ENCODE measurements at places on chromosomes 16 and 17.

GRCh38 chr17:80687839-80688238, 143.2 kb downstream of the RPTOR start:
- DNase-seq, result no peak

DNA sequence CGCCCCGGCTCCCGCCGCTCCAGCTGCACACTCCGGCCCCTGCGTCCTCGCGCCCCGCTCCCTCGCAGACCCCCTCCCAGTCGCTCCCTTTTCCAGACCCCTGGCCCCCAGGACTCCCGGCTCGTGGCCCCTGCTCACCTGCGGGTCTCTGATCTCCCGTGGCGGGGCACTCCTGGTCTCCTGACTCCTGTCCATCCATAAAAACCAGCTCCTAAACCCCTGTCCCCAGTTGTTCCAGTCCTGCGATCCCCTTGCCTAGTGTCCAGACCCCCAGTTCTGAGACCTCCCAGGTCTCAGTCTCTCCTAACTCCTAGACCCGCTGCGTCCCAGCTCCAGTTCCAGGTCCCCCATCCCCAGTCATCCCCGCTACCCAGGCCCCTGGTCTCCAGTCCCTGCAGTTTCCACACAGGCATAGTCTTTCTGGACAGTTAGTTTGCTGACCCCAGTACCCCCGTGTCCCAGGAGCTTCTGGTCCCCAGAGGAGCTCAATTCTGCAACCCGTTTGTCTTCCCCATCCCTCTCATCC, 379 bp downstream of the SNX29 start:
- no peak for DNase-seq

DNA sequence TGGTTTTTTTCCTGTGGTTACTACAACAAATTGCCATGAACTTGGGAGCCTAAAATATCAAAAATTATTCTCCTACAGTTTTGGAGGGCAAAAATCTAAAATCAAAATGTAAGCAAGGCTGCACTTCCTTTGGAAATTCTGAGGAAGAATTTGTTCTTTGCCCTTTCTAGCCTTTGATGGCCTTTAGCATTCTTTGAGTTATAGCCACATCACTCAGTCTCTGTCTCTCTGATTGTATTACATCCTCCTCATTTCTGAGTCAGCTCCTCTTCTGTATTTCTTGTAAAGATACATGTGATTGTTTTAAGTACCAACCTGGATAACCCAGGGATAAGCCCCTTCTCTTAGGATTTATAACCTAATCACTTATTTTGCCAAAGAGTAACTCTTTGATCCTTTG, 282.0 kb downstream of the BCAS3 start:
- DNase-seq, result no peak

DNA sequence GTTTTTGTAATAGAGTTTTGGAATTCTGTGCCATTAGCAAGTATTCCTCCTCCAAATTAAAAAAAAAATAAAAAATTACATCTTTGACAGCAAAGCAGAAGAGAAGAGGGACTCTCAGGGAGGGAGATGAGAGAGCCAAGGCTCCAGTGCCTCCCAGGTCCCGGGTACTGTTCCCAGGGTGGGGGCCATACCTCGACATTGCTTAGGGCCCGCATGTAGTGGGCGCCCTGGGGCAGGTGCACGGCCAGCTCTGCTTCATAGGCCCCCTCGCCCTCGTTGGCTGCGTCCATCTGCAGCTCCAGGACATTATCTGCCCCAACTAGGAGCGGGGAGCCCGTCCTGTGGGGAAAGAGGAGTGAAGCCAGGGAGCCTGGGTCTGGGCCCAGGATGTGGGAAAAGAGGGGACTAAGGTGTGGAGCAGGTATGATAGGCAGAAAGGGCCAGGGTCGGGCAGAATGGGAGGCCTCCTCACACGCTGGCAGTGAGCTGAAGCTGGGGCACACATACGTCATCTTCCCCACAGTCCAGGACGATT, 11.2 kb downstream of the ITGA2B start:
- DNase-seq, result no peak

DNA sequence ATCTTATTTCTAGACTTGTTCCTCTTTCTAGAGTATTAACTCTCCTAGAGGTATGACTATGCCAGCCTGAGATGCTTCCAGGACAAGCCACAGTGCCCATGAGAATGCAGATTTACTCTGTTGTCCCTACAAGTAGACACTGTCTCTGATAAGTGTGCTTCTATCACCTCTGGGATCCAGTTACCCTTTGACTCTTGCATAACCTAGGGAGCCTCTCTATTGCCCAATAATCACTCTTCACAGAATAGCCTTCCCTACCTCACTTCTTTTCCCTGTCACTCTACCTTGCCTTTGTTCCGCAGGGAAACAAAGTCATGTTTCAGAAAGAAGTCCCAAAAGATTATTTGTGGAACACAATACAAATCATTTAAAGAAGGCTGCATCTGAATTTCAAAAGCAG, 1.6 kb upstream of the KRT34 start:
- DNase-seq, result no peak

DNA sequence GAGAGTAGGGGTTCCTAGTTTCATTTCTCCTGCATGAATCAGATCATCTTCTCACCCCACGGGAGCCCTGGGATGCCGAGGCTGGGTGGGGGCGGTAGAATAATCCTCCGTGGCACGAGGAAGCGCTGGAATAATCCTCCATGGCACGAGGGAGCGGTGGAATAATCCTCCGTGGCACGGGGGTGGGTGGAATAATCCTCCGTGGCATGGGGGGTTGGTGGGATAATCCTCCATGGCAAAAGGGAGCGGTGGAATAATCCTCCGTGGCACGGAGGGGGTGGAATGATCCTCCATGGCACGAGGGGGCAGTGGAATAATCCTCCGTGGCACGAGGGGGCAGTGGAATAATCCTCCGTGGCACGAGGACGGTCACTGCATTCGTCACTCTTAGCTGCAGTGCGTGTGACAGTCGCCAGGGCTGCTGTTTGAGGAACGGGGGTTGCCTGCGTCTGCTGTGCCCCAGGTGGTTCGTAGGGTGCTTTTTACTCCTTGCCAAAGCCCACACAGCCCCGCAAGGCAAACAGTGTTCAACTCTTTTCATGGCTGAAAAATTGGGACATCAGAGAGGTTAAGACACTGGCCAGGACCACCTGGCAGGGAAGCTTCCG, 152.5 kb downstream of the BANP start:
- DNase-seq, result no peak

- no peak for DNase-seq
These were observed 178.7 kb downstream of the SEC14L1 start for GRCh38 chr17:77319211-77320043.

- no peak for DNase-seq
These were observed 133.7 kb downstream of the USP31 start for GRCh38 chr16:23015580-23015979.

GRCh38 chr17:65780111-65780510, 218.7 kb upstream of the AXIN2 start:
- no peak for DNase-seq

DNA sequence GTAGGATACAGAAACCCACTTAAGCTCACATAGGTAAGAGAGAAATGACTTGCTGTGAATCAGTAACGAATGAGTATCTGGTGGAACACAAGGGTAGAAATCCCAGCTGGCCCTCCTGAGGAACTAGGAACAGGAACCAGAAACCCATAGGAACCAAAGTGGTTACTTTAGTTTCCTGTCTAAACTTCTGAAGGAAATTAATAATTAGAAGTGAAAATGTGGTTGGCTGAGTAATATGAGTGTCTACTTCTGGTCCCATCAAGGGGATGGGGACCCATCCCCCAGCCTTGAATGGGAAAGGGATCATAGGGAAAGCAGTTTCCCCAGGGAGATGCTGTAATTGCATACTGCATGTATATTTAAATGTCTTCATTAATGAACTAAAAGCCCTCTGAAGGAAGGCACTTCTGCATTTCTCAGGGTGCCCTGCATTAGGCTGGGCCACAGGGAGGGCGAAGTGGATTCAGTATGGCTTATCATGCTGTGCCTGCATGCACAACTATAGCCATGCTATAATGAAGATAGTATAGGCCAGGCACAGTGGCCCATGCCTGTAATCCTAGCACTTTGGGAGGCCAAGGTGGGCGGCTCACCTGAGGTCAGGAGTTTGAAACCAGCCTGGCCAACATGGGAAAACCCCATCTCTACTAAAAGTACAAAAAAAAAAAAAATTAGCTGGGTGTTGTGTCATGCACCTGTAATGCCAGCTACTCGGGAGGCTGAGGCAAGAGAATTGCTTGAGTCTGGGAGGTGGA, 45.6 kb downstream of the CYB5B start:
- DNase-seq, result no peak

GRCh38 chr16:10641953-10642949, 52.5 kb downstream of the TEKT5 start:
- DNase-seq, result no peak

DNA sequence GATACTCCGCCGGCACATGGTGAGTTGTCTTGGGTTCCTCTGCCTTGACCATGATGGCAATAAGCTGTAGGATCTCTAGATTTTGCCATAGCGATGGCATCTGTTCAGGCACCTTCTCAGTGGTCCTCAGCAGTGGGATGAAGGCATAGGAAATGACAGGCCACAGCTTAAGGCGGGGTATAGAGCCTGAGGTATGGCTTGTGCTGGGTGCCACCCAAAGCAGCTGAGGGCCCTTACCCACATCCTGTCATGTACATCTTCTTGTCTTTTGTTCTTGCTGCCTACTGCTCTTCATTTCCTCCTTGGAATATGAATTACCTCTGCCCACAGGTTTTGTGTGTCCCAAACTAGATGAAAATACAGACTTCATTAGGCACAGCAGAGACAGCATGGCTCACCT, 29.5 kb downstream of the KAT7 start:
- no peak for DNase-seq

DNA sequence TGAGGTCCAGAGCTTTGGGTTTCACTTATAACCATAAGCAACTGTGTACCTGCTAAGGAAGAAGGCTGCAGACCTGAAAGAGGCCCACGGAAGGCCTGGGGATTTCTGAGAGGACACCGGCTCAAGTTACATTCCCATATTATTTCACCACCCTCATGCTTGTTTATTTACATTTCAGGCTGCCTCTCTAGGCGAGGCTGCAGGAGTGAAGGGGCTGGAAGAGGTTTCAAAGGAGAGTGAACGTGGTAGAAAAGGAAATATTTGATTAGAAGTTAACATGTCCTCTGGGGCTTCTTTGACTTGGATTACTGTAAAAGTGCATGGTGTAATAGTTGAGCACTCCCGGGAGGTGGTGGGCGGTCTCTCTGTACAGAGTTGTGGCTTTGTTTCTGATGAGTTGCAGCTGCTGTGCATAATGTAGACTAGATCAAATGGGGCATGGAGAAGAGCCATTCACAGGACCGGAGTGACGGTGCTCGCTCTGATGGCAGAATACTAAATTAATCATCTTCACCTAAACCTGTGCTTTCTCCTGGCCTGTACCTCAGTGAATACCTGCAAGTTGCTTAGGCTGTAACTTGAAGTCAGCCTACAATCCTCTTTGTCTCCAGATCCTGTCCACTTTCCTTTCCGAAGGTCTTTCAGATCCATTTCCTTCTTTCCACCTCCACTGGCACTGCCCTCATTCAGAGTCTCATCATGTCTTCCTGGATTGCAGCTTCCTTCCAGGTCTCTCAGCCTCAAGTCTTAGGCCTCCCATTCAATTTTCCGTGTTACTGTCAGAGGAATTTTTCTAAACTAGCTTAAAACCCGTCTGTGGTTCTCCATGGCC, 1.9 kb upstream of the CPD start:
- DNase-seq, result peak; percentile 75

GRCh38 chr16:89035669-89036570, 57.7 kb upstream of the ACSF3 start:
- DNase-seq, result no peak

DNA sequence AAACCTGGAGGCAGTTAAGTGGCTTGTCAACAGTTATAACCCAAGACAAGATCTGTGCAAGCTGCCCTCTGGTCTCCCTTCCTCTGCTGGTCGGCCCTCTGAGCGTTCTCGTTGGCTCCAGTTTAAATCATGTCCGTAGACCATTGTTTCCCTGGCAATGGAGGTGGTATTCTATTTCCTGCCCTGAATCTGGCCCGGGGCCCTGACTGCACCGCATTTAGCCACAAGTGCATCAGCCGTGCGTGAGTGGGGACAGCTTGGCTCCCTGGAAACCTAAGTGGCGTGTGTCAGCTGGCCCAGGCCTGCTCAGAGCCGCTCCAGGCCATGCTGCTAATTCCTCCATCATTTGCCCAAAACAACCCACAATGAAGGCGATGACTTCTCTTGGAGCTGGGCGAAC, 15.0 kb upstream of the MYLK3 start:
- DNase-seq, result no peak

GRCh38 chr16:85557083-85557970, 55.8 kb upstream of the GSE1 start:
- DNase-seq, result no peak

DNA sequence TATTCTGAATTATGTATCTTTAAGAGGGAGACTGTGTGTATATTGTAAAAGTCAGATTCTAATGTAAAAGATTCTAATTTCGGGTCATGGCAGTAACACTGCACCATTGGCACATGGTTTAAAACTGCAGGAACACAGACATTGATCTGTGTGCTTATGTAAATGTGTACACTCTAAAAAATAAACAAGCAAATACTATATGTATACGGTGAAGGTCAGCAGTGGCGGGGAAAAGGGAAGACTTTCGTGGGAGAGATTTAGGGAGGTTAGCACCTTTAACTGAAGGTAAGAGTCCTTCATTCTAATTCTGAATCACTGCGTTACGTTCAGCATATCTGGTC, 157.8 kb upstream of the FAM20A start:
- DNase-seq, result no peak

- DNase-seq, result no peak
These were observed 1.7 kb downstream of the CAPNS2 start for GRCh38 chr16:55568207-55568606.

DNA sequence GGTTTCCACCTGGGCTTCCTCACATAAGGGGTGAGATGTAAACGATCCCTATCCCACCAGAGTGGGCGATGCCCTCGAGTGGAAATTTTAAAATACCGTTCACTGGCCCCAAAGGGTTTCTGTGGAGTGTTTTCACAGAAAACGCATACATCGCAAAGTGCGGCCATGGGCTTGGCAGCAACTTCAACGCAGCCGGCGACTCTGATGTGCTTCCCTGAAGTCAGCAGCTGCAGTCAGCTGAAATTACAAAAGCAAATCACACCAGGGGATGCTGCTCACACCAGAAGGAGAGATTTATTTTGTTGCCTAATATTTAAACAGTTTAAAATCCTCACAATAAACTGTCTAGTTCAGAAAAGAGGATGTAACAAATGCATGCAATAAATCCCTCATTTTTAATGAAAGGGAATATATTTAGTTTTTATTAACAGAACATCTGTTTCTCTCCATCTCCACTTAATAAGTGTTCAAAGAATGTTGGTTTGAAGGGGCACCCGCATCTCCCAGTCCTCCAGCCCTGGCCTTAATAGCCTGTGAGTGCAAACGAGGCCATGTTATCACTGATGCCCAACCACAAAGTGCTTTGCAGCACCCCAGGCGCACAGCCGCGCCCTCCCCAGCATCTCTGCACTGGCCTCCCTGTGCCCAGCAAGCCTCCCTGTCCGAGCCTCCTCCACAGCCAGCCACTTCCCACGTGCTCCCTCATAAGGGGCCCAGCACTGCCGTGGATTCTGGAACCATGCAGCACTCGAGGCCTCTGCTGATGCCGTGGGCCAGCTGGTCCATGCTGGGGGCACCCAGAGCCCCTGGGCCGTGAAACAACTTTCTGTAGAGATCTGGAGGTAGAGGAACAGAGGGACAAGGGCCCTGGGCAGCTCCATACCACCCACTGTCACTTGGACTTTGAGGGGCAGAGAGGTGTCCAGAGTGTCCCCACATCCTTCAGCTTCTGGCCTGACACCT, 17.3 kb upstream of the XYLT2 start:
- no peak for DNase-seq

- peak; percentile 62 for DNase-seq
These were observed 65.8 kb downstream of the RMI2 start for GRCh38 chr16:11411059-11411550.

All from SK-N-MC (cell line).